ENCODE measurements at places on chromosomes 2 and 18.

DNA sequence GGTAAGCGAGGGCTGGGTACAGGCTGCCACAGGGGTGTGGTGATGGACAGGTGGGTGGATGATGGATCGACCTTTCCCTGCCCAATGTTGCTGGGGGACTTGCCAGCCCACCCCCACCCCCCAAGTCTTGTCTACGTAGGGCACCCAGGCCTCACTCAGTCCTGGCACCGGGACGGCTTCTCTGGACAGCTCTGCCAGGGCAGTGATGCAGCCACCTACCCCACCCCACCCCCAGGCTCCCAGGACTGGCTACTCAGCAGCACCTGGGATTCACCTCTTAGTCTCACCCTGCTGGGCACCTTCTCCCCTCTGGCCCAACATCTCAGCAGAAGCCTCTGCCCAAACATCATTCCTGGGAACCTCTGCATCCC is 55.7 kb downstream of the ANKMY1 start:
- DNase-seq, result no peak

- no peak for DNase-seq
Observed at GRCh38 chr18:22168360-22168921, 948 bp upstream of the GATA6 start.

GRCh38 chr18:23284629-23285028 is 149.3 kb downstream of the CABLES1 start:
- DNase-seq, result no peak

GRCh38 chr2:1591978-1592907 is 152.1 kb downstream of the PXDN start:
- peak; percentile 61 for DNase-seq

DNA sequence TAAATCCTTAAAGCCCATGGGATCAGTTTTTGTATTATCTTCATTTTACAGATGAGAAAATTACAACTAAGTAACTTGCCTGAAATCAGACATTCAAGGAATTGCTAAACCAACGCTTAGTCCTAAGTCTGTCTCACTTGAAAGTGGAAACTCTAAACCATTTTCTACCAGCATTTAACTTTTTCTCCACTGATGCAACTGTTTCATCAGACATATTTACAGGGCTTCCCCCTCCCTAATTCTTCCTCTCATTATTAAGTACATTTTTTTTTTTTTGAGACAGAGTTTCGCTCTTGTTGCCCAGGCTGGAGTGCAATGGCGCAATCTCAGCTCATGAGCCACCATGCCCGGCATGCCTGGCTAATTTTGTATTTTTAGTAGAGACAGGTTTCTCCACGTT is 88.6 kb downstream of the ACVR1C start:
- DNase-seq, result no peak

GRCh38 chr2:75186821-75187220 is 12.5 kb downstream of the TACR1 start:
- no peak for DNase-seq

GRCh38 chr18:57430079-57431001 is 4.8 kb upstream of the ONECUT2 start:
- no peak for DNase-seq

GRCh38 chr2:5990086-5990485 is 297.9 kb downstream of the SOX11 start:
- DNase-seq, result no peak

- DNase-seq, result no peak
Observed at GRCh38 chr18:11324510-11324909, 175.1 kb upstream of the PIEZO2 start.

Measured in DMS 273 treated with DMSO at 0.1 percent for 48 hours (cell line).